ENCODE measurements at places on chromosomes 3 and 15.

DNA sequence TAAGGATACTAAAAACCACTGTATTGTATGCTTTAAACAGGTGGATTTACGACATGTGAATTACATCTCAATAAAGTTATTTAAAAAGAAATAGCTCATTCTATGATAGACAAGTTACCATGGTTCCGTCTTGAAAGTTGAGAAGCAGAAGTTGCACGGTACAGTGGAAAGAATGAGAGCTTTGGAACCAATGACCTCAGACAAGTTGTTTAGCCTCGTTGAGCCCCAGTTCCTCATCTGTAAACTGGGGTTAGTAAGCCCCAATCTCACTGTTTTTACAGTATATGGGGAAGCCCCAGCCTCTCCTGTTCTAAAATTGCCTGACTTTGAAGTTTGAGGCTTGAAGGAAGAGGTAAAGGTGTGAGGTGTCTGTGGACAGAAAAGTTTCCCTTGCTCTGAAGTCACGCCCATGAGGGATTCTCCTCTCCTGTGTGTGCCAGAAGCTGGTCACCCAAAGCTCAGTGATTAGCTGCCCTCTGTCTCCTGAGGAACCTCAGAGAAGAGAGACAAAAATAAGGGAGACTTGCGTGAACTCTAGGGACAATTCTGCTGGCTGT, 10.0 kb downstream of the CRYGS start:
- DNase-seq: no peak

DNA sequence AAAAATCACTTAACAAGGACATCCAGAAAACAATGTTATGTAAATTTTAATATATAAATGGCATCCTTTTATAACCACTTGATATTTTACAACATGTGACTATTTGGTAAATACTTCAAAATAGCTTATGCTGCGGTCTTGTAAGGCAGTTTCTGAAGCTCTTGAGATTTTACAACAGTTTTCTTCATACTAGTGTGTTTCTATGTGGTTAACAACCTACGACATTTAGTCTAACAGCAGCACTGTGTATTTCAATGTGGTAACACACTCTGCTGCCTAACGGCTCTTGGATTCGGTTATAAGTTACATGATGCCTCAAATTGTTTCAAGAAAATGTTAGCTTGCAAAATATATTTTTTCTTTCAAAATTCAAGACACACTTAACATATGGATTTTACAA, 12.9 kb upstream of the MELTF start:
- DNase-seq: no peak

GRCh38 chr3:188531210-188531609, 377.3 kb downstream of the LPP start:
- no peak for DNase-seq

DNA sequence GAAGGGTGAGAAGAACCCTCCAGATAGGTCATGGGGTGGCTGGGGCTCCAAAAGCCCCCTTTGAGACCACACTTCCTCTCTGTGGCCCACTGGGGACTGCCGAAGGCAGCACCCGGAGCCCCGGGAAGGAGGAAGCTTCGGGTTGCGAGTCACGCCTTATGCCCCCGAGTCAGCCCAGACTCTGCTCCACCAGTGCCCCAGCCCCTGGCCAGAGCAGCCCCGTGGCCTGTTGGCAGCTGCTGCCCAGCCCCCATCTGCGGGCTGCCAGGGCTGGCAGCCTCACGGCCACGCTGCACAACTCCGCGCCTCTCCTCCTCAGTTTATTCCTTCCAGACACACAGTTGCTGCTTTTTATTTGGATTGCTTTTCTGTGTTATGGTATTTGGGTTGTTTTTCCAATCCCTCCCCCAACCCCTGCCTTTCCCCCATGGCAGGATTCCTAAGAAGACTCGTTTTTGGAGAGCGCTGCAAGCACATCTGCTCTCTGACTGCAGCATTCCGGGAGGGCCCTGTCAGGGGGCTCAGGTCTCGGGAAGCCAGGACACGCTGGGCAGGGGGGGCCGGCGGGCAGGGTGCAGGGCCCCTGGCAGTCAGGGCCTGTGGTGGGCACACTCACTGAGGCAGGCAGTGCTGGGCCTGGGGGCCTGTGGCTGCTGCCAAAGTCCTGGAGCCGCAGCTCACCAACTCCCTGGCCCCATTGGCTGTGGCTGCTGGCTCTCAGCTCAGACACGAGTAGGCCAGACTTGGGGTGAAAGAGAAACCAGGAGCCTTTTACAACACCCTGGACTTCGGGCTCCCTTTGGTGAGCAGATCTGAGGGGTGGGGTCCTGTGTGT, 20.2 kb downstream of the MAGEF1 start:
- no peak for DNase-seq

DNA sequence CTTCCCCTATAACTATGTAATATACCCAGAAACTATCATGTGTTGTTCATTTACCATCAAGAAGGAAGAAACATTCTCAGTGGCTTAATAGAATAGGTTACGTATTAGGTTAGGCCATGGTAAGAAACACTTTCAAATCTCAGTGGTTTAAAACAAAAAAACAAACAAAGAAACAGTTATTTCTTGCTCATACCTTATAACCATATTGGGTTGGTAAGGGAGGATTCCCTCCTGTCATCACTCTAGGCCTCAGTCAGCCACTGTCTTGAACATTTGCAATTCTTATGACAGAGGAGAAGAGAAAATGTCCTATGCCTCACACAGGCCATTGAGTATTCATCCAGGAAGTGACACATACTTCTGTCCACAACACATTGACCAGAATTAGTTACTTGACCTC, 727.7 kb upstream of the NECTIN3 start:
- no peak for DNase-seq

All from esophagus muscularis mucosa (tissue), 4 donors.